ENCODE measurements at places on chromosomes 4 and X.

GRCh38 chrX:129652565-129653169 is 2.1 kb downstream of the APLN start:
- DNase-seq: no peak

- DNase-seq: no peak
Measured at GRCh38 chrX:68048774-68049173, 384.5 kb downstream of the OPHN1 start.

DNA sequence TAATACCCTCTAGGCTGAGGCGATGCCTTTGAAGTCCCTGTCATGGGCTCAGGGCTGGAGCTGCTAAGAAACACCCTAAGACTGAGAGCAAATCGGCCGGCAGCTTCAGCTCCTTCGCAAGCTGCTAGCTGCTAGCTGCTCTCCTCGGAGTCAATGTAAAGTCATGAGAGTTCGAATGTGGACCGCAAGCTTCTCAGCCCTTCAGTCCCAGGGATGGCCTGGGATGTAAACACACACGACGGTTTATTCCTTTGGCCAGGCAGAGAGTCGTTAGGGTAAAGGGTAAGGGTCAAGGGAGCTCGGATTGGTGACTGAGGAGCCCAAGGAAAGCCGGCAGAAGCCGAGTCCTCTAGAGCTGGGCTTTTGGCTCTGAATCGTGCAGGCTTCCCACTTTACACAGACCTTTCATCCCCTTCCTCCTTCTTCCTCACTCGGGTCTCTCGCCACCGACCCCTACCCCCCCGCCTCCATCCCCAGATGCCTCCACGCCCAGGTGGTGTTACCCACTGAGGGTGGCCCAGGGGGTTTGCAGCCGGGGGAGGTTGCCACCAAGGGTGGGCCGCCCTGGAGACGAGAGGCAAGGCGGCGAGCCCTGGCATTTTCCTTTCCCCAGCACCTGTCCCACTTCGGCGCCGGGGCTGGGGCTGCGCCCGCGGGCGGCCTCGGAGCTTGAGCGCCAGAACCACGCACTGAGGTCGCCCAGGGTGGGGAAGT is 3.1 kb upstream of the BCORL1 start:
- no peak for DNase-seq

DNA sequence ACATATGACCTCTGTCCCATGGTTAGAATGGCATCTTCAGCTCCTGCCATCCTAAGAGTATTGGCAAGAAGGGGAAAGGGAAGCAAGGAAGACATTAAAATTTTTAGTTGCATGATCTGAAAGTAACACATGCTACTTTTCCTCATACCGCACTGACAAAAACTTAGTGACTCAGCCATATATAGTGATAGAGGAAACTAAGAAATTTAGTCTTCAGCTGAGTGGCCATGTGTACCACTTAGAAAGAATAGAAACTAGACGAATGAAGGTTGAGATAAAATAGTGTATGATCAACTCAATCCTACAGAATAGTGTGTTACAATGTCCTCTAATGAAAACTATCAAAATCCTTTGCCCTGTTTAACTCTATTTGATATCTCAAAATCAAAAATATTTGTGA is 164.1 kb downstream of the PPP3CA start:
- DNase-seq: no peak

GRCh38 chr4:7315935-7316334 is 118.8 kb downstream of the PSAPL1 start:
- no peak for DNase-seq

DNA sequence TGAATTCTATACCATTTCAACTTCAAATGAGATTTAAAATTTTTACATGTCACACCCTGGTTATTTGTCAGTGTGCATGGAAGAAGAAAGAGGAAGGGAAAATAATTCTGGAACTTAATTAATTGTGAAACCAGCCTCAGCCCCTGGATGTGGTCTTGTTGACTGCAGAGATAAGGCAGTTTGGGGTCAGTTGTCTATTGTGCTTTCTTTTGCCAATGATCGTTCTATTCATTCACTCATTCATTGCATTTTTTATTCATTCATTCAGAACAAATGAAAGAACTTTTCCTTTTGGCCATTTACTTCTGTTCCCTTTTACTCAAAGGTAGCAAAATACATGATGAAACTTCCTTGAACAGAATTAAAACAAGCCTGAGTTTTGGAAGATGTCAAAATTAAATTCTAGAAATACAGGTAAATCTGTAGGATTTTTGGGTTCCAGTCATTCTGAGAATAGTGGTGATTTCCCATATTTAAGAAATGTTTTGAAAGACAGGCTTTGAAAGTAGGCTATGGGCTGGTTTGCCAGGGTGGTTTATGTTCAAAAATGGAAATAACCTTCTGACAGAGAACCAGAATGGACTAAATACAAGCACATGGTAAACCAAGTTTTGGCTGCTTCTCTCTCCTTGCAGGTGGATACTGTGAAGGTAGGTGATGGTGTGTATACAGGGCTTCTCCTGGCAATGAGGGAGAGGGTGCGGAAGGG is 35.7 kb downstream of the PARM1 start:
- no peak for DNase-seq

DNA sequence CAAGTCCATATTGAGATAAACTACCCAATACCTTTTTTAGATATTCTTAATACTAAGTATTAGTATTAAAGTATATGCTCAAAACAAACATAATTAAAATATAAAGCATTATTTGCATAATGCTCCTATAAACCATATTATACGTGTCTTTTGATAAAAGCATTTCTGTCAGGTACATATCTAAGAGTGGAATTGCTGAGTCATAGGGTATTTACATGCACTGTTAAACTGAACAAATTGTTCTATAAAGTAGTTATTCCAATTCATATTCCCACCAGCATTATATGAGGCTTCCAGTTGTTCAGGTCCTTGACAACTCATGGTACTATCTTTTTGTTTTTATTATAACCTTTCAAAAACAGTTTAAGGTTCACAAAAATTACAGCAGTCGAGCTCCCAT is 114.2 kb downstream of the FGF16 start:
- no peak for DNase-seq

- DNase-seq: no peak
Measured at GRCh38 chr4:14809203-14809602, 193.1 kb upstream of the CPEB2 start.

DNA sequence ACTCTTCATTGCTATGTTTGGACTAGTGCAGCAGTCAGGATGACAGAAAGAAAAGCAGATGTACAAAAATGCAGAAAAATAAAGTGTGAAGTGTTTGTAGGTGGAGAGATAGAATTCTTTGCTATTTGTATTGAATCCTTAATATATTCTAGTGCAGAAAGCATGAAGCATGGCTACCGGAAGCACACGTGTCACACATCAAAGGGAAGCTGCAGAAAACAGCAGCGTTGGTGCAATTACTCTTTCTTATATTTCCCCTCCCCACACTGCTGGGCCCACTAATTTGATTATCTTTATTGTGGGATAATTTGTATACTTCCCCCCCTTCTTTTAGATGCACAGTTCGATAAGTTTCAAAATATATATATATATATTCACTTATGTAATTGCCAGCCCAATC is 35.9 kb upstream of the TAPT1 start:
- DNase-seq: no peak

GRCh38 chrX:31423609-31424189 is 351.9 kb upstream of the FTHL17 start:
- no peak for DNase-seq

DNA sequence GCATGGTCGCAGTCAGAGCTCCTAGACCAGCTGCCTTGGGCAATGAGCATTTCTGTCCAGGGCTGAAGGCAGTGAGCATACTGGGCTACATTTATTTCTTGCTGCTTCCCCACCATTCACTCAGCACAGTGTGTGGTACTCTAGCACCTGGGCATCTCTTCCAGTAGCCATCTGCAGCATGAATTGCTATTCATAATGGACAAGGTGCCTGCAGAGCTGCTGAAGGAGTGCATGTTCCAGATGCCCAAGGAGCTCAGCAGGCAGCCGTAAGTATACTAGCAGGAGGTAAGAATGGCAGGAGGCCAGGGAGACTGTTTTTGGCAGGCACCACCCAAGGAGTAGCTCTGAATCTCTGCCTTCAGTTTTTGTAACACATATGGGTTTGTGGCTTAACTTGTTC is 110.4 kb upstream of the RXFP1 start:
- DNase-seq: no peak

- no peak for DNase-seq
Measured at GRCh38 chr4:120319046-120319767, 252.6 kb upstream of the MAD2L1 start.

DNA sequence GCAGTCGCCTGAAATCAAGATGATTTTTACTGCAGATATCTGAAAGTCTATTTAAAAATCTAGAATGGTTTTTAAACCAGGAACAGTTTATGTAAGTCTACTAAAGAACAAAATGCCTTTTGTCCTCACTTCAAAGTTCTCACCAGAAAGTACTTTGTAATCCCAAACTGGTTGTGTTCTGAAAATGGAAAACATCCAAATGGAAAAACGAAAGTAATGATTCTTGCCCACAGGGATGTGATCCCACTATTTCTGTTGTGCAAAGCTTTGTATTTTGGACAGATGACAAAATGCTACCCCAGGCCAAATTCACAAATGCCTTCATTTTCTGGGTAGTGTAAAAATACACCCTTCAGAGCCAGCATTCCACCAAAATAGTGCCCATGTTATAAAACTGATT is 265.5 kb upstream of the FTHL17 start:
- no peak for DNase-seq
